ENCODE measurements at places on chromosomes 6 and 20. TPM values are rescaled to one million over a fixed set of nuclear protein-coding genes. Genes with fewer than 3 reads are reported as not detected.

Gene SLC17A9
- 7.6 TPM for total RNA-seq

Gene HBS1L
- 104 TPM for total RNA-seq

Gene TGM3
- total RNA-seq = not detected

Gene TRIM10
- 0.05 TPM for total RNA-seq

Gene GJE1
- not detected for total RNA-seq

Gene OLIG3
- total RNA-seq = not detected
